ENCODE measurements at places on chromosomes 11 and 22.
A peak's percentile ranks its signal among the peaks of the same experiment; 100 is the strongest.

GRCh38 chr11:34331329-34331728 is 26.5 kb downstream of the ABTB2 start:
- no peak for DNase-seq

- no peak for DNase-seq
Observed at GRCh38 chr11:44750551-44751465, 24.0 kb downstream of the TSPAN18 start.

DNA sequence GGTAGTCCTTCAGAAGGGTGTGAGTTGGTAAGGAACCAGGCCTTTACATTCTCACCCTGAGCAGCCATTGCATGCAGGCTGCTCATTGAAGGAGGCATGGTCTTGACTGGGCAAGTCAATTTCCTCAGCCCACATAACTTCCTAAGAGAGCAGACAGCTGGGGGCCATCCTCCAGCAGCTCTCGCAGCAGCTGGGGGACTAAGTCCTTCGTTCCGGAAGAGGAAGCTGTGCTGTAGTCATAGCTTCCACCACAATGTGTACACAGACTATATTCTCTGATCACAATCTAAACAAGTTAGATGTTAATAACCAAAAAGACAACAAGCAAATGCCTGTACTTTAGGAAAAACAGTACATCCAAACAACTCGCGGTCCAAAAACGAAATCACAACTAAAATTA is 30.1 kb upstream of the MPPED1 start:
- no peak for DNase-seq

- DNase-seq = no peak
Observed at GRCh38 chr11:279040-279965, 1.1 kb downstream of the NLRP6 start.

DNA sequence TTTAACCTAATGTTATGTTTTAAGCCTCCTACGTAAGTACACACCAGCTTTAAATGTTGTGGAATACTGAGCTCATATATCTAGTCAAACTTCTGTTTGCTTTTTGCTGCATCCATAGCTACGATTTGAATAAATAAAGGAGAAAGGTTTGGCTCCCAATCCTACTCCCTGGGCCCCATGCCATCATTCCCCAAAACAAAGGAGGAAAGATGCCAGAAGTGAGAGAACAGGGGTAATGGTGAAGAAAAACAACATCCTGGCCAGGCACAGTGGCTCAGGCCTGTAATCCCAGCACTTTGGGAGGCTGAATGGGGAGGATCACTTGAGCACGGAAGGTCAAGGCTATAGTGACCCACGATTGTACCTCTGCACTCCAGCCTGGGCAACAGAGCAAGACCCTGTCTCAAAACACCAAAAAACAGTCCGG is 26.5 kb downstream of the SCGB1A1 start:
- peak; percentile 38 for DNase-seq

DNA sequence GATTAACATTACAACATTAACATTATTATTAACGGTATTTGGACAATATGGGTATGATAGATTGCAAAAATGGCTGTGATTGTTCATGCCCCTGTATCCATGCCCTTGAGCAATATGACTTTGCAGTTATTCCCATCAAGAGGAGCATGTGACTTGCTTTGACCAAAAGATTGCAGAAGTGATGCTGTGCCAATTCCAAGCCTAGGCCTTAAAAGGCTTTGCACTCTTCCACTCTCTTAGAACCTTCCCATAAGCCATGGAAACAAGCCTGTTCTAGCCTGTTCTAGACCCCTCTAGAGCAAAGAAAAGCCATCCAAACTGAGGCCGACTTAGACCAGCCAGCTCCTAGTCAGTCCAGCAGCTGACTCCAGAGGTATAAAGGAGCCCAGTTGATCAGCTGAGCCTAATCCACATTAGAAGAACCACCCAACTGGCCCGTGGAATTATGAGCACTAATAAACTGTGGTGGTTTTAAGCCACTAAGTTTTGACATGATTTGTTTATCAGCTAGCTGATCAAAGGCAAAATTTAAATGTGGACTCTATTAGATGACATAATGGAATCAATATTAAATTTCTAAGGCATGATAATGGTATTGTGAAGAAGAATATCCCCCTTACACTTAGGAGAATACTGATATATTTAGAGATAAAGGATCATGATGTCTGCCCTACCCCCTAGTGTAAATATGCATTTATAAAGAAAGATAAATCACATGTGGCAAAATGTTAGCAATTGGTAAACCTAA is 28.6 kb downstream of the RAB30 start:
- DNase-seq = no peak

GRCh38 chr22:48259991-48260670 is 1497.7 kb downstream of the TBC1D22A start:
- DNase-seq = no peak

DNA sequence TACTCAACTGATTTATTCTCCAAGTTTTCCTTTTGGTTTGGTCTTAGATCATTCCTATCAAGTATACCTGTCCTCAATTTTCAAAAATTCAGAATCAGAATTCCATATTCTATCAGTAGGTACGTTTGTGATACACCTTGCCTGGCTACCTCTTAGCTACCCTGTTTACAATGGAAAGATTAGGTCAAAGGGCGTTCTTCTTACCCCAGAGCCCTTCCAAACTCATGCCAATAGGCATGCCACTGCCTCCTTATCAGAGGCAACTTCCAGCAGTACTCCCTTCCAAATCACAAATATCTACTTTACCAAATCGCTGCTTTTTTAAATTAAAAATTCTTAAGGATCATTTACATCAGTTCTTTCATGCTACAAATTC is 1.0 kb downstream of the PATL1 start:
- no peak for DNase-seq

- peak; percentile 66 for DNase-seq
Observed at GRCh38 chr22:32618441-32619140, 144.0 kb downstream of the FBXO7 start.

DNA sequence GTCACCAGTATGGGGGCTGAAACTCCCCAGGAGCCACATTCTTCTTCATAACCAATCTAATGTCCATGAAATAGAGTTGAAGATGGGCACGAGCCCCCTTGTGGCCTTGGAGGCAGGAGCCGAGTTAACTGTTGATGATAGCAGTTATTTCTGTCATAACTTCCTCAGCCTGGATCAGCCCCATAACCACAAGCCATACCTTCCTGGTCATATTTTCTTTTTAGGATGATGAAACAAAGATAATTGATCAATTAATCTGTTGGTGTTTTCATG is 65.0 kb upstream of the TTC12 start:
- no peak for DNase-seq

GRCh38 chr11:93608364-93608763 is 53.1 kb upstream of the CEP295 start:
- no peak for DNase-seq

- no peak for DNase-seq
Observed at GRCh38 chr11:121032546-121032945, 8.6 kb downstream of the TBCEL start.

GRCh38 chr11:10381736-10382135 is 73.3 kb upstream of the AMPD3 start:
- no peak for DNase-seq

- peak; percentile 12 for DNase-seq
Observed at GRCh38 chr11:69468911-69469885, 12.3 kb upstream of the LINC01488 start.

- no peak for DNase-seq
Observed at GRCh38 chr22:20494978-20495860, at the start of gene KLHL22. Gene KLHL22 (minus strand): TSS chr22:20495795. CDS start chr22:20489211, 6,584 bp downstream.

GRCh38 chr11:43892851-43893250 is 12.2 kb downstream of the ALKBH3 start:
- DNase-seq = no peak

- DNase-seq = no peak
Observed at GRCh38 chr11:83223457-83223856, 29.9 kb downstream of the ANKRD42 start.

- no peak for DNase-seq
Observed at GRCh38 chr11:104588970-104589369, 309.3 kb downstream of the CASP12 start.

DNA sequence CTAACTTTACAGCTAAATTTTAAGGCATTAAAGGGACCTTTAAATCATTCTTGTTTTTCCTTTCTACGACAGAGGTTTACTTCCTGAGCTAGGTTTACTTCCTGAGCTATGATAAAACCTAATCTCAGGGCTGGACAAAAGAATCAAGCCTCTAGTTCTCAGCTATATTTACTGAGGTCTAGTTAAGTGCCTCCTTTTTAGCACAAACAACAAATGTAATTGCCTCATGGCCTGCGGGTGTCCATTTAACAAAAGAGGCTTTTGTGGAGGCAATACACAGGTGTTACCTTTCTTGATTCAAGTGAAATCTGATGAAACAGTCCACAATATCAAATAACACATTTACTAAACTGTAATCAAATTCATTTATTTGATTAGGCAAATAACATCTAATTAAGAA is 67.3 kb downstream of the IMMP1L start:
- no peak for DNase-seq

GRCh38 chr22:37229805-37230672 is 14.0 kb downstream of the RAC2 start:
- DNase-seq = peak; percentile 46

- no peak for DNase-seq
Observed at GRCh38 chr11:64809781-64810241, 540 bp downstream of the MEN1 start.

DNA sequence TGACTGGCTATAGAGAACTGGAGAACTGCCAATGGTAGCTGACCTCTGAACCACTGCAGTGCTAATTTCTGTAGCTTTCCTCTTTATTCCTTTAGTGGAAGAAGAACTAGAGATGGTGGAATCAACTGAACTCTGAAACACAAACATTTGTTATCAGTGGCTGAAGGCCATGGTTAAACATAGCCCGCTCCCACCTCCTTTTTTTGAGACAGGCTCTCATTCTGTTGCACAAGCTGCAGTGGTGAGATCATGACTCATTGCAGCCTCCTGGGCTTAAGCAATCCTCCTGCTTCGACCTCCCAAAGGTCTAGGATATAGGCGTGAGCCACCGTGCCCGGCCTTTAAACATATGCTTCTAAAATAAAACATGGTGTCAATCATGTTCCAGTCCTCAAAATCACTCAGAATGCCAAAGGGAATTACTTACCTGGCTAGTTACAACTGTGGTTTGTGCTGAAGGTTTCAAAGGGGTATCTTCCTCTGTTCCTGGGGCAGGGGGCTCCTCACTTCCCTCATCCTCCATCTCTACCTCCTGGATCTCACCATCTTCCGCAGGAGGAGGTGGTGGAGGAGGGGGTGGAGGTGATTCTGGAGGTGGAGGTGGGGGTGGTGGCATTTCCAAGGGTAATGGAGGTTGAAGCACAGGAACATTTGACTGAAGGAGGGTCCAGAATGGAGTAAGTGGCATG is 9.0 kb upstream of the AGBL2 start:
- no peak for DNase-seq

DNA sequence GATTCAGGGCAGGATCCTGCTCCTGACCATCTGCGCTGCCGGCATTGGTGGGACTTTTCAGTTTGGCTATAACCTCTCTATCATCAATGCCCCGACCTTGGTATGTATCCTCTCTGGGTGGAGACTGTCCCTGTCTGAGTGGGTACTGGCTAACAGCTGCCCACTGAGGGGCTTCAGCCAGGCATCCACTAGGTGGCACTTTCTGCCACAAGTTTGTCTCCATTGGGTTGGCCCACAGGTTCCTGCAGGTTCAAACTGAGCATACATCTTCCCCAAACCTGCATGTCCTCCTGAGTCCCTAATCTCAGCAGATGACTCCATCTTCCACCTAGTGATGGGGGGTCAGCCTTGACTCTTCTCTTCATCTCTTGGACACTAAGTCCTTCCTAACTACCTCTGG is 4.4 kb downstream of the SLC2A11 start:
- DNase-seq = no peak

GRCh38 chr11:4430051-4430450 is 19.0 kb upstream of the OR52K2 start:
- no peak for DNase-seq

DNA sequence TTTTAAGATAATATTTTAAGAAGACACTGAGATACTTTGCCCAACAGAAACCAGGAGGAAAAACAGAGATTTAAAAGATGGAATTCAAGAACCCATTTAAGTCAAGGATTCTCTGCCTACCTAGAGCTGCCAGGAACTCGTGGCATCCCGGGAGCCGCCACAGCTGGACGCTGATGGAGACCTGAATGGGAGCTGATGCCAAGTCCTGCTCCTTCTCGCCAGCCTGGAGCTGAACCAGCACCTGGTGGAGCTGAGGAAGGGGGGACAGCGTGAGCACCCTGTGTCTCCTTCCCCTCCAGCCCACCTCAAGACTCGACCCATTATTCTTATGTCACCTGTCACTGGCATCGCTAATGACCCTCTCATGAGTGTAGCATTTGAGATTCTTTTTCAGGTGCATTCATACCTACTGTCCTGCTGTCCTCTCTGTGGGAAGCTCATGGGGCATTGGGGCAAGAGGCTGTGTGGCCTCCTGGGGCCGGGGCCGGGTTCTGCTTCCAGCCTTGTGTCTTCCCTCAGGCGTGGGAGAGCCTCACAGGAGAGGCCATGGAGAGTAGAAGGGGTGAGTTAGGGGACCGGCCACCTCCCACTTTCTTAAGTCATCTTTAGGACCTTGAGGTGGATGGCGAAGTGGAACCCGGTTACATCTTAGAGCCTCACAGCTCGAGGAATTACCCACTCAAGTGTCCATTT is 70.8 kb upstream of the PITPNB start:
- no peak for DNase-seq

- no peak for DNase-seq
Observed at GRCh38 chr11:104967534-104968354, 630 bp downstream of the CASP4 start.

GRCh38 chr11:96134602-96135001 is 208.4 kb downstream of the MAML2 start:
- DNase-seq = no peak

GRCh38 chr22:44588348-44588747 is 90.3 kb upstream of the RTL6 start:
- peak; percentile 1 for DNase-seq

- no peak for DNase-seq
Observed at GRCh38 chr11:81036168-81036870, 1595.5 kb upstream of the TENM4 start.

GRCh38 chr22:43126501-43127165 is 16.1 kb downstream of the BIK start:
- DNase-seq = no peak

- no peak for DNase-seq
Observed at GRCh38 chr11:64081745-64082442, 46.2 kb downstream of the FLRT1 start.

All from left ventricle myocardium inferior (tissue), 1 donor.